ENCODE measurements at places on chromosomes 4 and X.

DNA sequence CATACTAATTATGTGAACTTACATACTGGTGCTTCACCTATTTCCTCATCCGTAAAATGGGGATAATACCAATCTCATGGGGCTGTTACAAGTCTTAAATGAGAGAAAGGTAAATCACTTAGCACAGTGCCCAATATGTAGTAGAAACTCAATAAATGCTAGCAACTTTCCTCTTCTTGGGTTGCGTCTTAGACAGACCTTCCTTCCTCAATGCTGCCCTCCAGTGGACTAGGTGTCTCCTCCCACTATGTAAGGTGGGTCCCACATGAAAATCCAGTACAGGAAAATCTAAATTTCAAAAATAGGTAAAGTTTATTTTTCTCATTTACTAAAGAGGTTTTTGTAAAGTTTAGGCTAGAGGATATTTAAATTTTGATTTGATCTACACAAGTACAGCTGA is 20.6 kb downstream of the ZDHHC9 start:
- DNase-seq = peak; percentile 48

DNA sequence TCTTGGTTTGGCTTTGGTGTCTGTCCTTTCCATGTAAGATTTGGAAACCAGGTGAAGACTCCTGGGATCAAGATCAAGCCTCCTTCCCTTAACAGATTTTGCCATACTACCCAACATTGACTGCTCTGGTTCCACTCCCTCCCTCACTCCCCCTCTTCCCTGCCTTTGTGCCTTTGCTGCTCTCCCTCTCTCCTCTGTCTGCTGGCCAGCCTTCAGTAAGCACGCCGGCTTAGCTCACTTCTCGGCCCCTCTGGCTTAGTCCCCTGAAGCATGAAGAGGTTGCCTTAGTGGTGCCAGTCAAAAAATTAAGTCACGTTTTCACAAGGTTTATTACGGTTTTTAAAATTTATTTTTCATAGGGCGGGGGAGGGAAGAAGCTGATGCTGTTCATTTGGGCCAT is 6.0 kb downstream of the GRIA3 start:
- DNase-seq = no peak

DNA sequence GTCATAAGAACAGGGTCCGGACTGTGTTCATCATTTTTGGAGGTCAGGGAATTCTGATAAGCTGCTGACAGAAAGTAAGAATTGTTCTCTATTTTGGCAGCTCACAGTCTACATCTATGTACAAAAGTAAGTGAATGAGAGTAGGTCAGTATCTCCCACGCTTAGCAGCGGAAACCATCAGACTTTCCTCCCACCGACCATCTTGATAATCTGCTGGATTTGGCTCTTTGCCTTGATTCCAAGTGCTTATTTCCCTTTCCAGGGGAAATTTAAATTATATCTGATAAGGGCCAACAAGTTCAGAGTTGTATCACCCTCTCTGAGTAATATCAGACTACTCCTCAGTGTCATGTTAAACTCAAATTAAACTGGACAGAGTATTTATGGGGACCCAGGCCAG is 118.0 kb downstream of the CAMK2D start:
- DNase-seq = no peak

DNA sequence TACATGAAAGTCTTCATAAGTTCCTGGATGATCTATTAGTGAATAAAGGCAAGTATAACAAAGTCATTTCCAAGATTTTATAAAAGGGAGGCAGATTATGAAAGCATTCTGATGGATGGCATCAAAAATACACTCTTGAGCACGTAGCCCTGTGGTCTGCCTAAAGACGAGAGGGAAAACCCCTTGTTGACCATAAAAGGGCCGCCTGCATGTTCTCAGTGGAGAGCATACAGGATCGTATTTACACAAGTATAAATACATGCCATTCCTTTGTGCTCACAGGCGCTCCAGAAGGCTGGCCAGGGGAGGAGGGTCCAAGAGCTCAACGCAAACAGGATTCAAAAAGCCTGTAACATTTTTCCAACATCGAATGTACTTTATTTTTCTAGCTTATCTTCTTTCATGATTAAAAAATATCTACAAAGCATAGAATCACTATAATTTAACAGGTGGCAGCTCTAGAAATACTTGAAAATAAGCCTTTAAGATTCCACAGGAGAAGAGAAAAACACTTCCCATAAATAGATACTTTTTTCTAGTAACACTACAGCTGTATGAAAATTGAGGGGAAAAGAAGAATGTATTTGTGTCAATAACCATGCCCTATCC is 29.6 kb downstream of the PDGFC start:
- DNase-seq = no peak

DNA sequence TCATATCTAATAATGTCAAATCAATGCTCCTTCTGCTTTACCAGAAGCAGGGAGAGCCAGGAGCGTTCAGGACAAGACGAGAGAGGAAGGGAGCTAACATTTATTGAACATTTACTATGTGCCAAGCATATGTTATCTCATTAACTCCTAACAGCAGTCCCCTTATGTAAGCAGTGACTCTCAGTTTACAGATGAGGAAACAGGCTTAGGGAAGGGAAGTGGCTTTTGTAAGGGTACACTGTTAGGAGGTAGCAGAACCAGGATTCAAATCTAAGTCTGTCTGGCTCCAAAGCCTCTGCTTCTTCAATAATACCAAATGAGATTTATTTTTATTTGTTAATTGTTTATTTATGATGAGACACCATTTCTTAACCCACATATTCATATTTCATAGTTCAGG is 2.6 kb upstream of the STARD8 start:
- no peak for DNase-seq

DNA sequence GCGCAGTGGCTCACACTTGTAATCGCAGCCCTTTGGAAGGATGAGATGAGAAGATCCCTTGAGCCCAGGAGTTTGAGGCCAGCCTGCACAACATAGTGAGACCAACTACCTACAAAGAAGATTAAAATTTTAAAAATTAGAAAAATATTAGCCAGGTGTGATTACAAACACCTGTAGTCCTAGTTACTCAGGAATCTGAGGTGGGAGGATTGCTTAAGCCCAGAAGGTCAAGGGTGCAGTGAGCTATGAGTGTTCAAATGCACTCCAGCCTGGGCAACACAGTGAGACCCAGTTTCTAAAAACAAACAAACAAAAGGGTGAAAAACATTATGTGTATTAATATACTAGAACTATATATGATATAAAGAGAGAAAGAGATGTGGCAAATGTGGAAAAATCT is 36.8 kb upstream of the NKX6-1 start:
- DNase-seq = no peak
